ENCODE measurements at places on chromosomes 3 and 15.

- DNase-seq = no peak
Observed at GRCh38 chr3:10933470-10933804, 59.1 kb upstream of the SLC6A1 start.

DNA sequence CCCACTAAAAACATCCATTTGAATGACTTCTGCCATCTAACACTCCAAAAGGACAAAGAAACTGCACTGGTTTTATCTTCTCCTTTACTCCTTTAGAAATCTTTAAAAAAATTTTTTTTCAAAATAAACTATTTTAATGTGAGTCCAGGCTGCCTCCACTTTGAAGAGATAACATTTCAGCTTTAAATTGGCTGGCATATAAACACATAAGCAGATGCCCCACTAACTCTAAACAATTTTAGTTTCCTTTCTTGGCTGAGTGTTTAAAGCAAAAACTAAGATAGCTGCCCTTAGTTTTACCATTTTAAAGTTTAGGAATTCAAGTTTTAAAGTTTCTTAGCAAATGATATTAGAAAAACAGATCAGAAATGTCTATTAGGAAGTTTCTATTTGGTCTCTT, 39.9 kb downstream of the PDZRN3 start:
- DNase-seq = no peak

- DNase-seq = no peak
Observed at GRCh38 chr15:98503970-98504369, 144.4 kb upstream of the IGF1R start.

- DNase-seq = no peak
Observed at GRCh38 chr15:44468709-44469385, 41.4 kb downstream of the CTDSPL2 start.

DNA sequence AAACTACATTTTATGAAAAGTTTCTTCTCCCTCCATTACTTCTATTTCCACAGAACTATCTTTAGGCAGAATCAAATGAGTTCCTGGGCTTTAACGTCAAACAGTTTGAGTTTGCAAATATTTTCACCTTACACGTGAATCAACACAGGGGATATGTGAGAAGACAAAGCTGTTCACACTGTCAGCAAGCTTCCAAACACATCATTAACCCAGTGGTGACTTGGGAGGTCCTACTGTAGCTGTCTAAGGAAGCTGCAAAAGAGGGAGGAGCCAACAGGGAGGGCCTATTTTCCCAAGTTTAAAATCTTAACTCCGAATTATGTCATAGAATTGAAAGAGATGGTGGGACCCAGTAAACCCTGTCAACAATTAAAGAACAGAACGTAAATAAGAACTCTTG, 337.8 kb upstream of the DNAJC19 start:
- no peak for DNase-seq

- DNase-seq = peak; percentile 38
Observed at GRCh38 chr3:128285042-128285966, 132.0 kb downstream of the EEFSEC start.

- DNase-seq = peak; percentile 32
Observed at GRCh38 chr3:139558351-139559266, 19.1 kb upstream of the RBP1 start.

All from islet precursor cell (in vitro differentiated cells).